ENCODE measurements at places on chromosomes 1 and 21.
A peak's percentile ranks its signal among the peaks of the same experiment; 100 is the strongest.

- DNase-seq, result no peak
Measured at GRCh38 chr1:160741092-160741501, 2.0 kb downstream of the SLAMF7 start.

DNA sequence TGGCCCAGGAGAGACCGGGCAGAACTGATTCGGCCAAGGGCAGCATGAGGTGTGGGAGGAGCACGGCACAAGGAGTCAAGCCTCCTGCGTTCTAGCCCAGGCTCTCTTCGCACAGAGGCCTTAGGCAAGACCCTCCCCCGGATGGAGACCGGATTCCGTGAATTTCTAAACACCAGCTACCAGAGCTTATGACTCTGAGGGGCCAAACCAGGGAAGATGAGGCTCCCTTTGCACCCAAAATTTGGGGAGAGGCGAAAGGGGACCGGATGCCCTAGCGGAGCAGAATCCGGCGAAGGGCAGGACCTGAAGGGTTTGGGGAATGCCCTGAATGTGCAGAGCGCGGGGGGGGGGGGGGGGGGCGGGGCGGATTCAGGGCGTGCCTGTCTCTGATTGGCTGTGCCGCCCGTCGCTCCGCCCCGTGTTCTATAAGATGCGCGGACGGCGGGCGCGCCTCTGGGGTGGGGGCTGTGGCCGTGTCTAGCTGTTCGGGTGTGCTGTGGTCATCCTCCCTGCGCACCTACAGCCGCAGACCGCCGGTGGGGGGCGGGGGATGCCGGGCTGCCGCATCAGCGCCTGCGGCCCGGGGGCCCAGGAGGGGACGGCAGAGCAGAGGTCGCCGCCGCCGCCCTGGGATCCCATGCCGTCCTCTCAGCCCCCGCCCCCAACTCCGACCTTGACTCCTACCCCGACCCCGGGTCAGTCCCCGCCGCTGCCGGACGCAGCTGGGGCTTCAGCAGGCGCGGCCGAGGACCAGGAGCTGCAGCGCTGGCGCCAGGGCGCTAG is at the start of gene TRNP1:
Gene TRNP1, plus strand, starts transcription at position 456 of the 783 bp plus-strand sequence. Its CDS starts 95 bp downstream, at position 551.
- peak; percentile 69 for DNase-seq

- DNase-seq, result no peak
Measured at GRCh38 chr21:43355266-43355924, 71.5 kb downstream of the SIK1 start.

DNA sequence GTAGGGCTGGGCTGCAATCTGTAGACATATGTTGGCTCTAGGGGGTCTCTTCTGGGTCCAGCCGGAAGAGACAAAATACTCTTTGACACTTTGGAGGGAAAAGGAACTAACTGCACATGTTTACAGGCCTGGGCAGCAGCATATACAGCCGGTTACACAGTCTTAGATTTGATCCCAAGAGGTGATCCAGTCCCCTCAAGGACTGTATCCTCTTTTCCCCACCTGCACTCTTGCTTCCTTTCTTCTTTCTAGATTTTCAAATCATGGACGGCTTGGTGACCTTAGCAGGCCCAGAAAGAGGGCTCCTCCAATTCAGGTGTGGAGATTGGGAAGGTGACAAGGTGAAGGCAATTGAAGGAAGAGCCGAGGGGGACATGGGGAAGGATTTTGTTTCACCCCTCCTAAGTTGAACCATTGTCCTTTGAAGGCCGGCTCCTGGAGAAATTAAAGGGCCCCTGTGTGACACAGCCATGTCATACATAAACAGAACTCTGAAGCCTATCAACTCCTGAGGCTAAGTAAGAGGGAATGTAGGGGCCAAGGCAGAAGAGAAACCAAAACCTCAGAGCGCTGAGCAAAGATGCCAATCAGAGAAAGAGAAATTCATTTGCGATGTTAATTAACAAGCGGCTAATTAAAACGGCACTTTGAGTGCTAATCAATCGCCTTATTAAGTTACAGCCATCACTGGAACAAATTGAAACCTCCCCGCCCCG is 5.9 kb upstream of the BARHL2 start:
- no peak for DNase-seq

- no peak for DNase-seq
Measured at GRCh38 chr1:27316860-27317259, 5.1 kb upstream of the TMEM222 start.

DNA sequence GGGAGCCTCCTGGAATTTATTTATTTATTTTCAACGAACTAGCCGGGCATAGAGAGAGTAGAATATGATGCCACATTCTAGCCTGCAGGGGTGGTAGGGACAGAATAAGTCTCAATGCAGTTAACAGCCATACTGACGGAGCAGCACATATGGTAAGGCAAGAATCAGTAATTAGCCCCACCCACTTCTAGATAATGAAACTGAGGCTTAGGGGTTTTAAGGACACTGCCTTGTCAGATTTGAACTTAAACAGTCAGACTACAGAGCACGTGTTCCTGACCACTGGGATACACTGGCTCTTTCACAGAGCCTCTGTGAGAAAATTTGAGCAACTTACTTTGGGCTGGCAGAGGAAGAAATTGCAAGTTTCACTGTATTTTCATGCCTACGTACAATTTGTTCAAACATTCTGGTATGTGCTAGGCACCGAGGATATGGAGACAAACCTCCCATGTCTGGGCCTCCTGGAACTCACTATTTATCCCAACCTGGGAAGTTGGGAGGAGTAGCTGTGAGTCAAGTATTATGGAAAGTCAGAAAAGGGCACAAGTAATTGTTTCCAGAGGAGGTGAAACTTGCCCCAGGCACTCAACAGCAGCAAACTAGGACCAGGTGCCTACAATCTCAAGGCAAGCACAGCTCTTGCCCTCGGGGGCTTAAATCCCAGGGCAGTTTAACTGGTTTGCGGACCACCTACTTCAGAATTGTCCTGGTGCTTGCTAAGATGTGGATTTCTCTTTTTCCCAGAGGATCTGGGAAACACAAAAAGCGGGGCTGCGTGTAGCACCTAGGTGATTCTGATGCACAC is 1.6 kb upstream of the CLIC4 start:
- DNase-seq, result peak; percentile 71

- DNase-seq, result no peak
Measured at GRCh38 chr1:230752407-230752806, 5.2 kb downstream of the CAPN9 start.

DNA sequence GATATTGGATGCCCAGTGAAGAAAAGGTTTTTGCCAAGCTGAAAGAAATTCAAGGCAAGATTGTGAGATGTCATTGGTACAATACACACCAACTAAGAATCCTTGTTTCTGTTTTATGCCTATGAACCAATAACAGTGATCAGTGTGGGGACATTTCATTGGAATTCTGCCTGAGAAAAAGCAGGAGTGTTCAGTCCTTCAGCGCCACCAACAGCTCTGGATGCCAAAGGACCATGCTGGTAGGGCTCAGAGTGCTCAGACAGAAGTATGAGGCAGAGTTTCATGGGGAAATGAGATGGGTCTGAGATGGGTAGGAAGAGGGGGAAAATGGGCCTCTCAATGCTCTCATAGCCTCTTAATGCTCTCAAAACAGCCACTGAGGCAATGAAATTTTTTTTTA is 56.5 kb downstream of the GABPA start:
- DNase-seq, result no peak

GRCh38 chr1:97364086-97364485 is 556.7 kb downstream of the DPYD start:
- DNase-seq, result peak; percentile 69

DNA sequence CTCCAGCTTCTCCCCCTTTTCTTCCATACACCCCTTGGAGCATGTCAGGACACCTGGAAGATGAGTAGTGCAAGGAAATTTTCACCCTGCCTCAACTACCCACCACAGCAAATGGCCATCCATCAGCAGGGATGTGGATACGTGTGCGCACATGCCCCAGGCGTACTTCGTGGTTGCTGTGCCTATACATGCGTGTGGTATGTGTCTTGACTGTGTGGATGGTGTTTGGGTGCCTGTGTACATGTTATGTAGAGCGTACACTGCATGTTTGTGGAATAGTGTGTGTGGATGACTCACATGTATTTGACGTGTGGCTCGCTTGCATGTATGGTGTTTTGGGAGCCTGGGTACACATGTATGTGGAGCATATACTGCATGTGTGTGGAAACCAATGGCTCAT is 158.5 kb downstream of the RRAGC start:
- no peak for DNase-seq

- no peak for DNase-seq
Measured at GRCh38 chr1:94680039-94680377, 138.4 kb upstream of the F3 start.

GRCh38 chr1:30618335-30618747 is 105.0 kb downstream of the MATN1 start:
- peak; percentile 9 for DNase-seq

GRCh38 chr1:179706339-179706941 is 36.7 kb upstream of the FAM163A start:
- peak; percentile 64 for DNase-seq

- no peak for DNase-seq
Measured at GRCh38 chr1:114176366-114176765, 22.7 kb upstream of the SYT6 start.

GRCh38 chr1:44590475-44590874 is 83.8 kb downstream of the TMEM53 start:
- no peak for DNase-seq

GRCh38 chr1:29586991-29587745 is 350.8 kb downstream of the PTPRU start:
- DNase-seq, result no peak

All from AG10803 (cell line).